ENCODE measurements at places on chromosomes 4 and X.
A peak's percentile ranks its signal among the peaks of the same experiment; 100 is the strongest.

DNA sequence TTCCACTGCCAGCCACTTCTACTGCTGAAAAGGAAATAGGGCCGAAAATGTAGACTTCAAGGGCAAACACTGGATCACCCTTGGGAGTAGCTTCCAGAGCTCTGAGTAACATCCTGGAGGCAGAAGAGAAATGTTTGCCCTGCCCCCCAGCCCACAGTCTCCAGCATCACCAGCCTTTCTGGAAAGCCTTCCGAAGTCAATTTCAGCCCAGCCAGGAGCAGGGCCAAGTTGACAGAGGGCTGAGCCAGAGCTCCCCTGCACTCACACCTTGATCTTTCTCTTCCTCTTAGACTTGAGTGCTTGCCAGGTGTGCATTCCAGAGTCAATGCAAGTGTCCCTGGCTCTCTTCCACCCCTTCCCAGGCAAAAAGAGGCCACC lies 35.2 kb downstream of the SLC25A5 start:
- no peak for DNase-seq

DNA sequence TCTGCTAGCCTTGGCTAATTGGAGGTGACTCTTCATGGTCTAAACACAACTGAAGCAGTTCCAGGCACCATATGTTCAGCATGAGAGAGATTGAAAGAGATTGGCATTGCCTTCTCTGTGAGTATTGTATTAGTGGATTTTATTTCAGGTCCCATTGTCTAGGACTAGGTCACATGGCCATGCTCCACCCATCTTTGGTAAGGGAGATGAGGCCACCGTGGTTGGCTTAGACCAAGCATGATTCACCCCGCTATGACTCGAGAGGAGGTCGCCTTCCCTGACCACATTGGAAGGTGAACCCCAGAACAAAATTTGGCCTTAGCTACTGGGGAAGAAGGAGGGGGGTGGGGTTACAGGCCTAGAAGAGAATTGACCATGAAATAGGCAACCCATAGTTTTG lies 109.9 kb upstream of the BCOR start:
- DNase-seq = no peak

DNA sequence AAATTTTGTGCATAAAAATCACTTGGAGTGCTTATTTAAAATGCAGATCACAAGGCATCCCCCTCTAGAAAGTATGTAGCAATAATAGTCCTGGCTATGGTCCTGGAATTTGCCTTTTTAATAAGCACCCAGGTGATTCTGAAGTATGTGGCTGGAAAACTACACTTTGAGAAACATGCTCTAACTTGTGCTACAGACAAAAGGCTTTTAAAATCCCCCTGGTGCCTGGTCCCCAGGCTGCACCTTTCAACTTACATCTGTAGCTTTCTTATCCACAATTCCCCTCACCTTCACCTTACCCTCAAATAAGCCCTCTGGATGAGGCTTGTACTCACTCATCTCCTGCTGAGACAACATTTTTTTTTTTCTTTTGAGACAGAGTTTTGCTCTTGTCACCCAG lies 21.1 kb downstream of the ART3 start:
- no peak for DNase-seq

GRCh38 chrX:2608638-2609430 lies 82.3 kb upstream of the CD99 start:
- DNase-seq = peak; percentile 87

GRCh38 chr4:48509543-48509942 lies 19.5 kb downstream of the ZAR1 start:
- DNase-seq = no peak

DNA sequence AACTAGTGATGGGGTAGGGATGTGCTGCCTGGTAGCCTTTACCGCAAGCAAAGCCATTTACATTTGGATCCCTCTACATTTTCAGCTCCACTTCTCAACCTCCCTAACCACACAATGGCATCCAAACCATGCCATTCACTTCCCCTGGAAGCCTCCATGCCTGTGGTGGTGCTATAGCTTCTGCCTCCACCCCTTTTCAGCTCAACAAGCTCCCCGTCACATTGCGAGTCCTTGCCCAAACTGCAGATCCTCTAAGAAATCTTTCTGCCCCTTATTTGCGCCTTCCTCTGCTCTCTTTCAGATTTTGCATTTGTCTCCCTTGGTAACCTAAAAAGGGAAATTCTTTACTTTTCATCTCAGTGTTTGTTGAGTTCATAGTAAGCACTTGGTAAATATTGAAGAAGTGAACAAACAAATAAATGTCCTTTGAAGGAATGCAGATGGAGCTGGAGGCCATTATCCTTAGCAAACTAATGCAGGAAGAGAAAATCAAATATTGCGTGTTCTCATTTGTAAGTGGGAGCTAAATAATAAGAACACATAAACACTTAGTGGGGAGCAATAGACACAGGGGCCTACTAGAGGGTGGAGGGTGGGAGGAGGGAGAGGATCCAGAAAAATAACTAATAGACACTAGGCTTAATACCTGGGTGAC lies 6.9 kb downstream of the CYTL1 start:
- DNase-seq = no peak

- no peak for DNase-seq
Measured at GRCh38 chrX:94834226-94834625, 1160.2 kb downstream of the FAM133A start.

DNA sequence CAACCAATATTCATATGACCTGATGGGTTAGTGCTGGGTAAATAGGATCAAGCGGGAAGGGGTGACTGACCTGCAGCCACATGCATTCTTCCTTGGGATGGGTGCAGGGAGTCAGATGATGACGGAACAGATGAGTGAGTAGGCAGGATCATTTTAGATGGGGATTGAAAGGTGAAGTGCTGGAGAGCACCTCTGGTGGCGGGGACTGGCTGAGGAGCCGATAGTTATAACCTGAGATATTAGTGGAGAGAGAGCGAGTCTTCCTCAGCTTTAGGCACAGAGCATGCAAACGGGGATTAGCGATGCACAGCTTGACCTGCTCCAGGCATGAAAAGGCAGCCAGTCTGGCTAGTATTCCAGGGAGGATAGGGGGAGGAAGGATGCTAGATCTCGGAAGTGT lies 99.1 kb downstream of the AFF1 start:
- DNase-seq = no peak

GRCh38 chr4:26557164-26557563 lies 26.7 kb upstream of the TBC1D19 start:
- no peak for DNase-seq

- DNase-seq = peak; percentile 46
Measured at GRCh38 chrX:39613997-39614679, 483.6 kb downstream of the BCOR start.

DNA sequence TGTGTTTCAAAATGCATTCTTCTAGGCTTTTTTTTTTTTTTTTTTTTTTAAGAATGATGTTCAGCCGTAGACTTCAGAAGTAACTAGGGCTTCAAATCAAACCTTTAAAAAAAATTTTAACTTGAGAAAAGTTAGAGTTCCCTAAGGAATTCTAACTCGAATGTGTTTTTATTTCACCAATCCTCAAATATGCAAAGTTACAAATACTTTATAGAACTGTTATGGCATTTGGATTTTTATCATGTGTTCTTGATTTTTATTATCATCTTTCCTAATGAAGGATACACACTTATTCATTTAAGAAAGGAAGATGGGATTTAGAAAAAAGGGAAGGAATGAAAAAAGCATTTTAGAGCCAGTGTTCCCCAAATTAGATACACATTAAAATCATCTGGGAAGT lies 200.6 kb upstream of the LDB2 start:
- no peak for DNase-seq

DNA sequence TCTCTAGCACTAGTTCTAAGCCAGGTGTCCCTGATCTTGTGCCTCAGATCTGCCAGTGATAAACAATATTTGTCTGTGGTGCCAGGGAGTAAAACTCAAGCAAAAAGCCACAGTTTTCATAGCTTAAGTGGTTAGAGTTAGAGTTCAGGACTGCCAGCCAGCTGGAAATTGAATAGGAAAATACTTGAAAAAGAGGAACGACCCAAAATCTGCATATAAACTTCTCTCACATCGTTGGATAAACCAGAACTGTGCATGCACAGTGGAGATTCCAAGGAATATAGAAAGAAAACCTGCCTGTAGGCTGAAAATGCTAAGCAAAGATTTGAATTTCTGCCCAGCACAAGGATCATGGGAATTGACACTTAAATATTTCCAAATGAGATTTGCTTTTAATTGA lies 35.0 kb upstream of the GNPDA2 start:
- no peak for DNase-seq

DNA sequence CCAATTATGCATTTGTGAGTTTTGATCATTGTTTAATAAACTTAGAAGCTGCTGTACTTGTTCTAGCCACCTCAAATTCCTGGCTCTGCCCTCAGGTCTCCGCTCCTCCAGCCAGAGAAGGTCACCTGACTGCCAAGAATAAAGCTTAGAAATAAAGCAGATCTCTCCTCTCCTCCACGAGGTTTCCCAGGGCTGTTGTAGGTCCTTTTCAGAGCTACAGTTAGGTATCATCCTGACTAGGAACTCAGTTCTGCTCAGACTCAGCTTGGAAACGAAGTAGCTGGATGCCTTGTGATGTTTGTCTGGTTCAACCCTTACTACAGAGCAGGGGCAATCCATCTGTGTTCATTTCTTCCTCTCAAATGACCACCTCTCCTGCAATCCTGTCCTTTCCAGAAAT lies 79.1 kb upstream of the RAPGEF2 start:
- no peak for DNase-seq

GRCh38 chrX:38847206-38847902 lies 46.1 kb downstream of the MID1IP1 start:
- no peak for DNase-seq

- no peak for DNase-seq
Measured at GRCh38 chr4:182648766-182649165, 268.4 kb downstream of the DCTD start.

DNA sequence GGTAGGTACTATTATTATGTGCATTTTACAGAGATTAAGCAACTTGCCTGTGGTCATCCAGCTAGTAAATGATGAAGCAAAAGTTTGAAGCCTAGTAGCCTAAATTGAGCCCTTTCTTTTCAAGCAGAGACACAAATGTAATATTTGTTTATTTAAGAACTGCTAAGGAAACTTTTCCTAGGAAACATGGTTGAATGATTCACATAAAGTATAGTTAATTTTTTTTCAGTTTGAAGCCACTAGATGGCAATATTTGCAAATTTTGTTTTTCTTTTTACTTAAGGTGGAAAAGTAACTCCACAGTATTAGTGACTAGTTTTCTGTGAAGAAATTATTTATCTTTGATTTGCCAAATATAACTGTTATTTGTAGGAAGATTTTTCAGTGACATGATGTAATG lies 52.8 kb upstream of the ANKRD17 start:
- DNase-seq = no peak

GRCh38 chr4:2789351-2789750 lies 3.5 kb upstream of the SH3BP2 start:
- no peak for DNase-seq

DNA sequence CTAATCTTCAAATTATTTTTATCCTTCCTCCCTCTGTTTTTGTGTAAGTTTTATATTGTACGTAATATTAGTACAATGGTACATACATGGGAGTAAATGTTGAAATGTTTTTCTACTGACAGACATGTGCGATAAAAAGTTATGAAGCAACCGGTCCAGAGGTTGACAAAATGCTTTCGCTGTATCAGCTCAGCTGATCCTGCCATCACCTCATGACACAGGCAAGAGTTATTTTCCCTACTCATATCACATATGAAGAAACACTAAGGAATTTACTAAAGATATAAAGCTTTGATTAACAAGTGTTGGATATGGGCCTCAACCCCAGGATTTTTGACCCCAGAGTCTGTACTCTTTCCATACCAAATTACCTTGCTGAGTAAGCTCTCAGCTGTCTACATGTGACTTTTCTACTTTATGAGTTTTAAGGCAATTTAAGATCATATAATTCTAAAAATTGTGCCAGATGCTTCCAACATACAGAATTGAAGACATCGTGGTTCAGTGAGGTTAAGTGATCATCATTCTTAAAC lies 50.0 kb downstream of the CLCN5 start:
- no peak for DNase-seq

DNA sequence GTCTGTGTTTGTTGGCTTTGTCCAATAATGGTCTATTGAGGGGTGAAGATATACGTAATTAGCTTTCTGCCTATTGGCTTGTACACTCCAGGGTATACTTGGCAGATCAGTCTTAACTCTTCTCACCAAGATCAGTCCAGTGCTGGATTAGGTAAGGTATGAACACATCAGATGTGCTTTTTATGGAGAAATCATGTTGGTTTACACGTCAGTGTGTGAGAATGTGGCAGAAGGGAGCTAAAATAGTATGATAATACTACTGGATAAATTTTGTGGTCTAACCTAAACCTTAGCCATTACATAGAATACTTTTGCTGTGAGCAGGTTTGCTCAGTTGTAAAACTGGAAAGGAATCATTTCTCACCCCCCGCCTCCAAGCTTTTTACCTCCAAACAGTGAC lies 4.2 kb downstream of the PDHA1 start:
- DNase-seq = no peak

GRCh38 chrX:152638443-152638904 lies 779 bp downstream of the GABRQ start:
- DNase-seq = no peak

DNA sequence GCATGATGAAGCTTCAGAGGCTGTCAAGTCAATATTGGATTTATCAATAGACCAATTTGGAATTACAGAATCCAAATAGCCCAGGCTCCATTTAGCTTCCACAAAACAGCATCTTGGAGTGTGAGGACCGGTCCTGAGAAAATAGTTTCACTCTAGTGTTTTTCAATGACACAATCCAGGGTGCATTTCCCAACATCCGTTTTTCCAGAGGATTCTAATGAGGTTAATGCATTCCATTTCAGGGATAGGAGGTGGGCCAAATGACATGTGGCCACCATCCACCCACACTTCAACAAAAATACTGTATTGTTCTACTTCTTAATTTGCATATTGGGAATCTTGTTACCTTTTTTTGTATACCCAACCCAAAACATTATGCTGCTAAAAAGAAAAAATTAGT lies 229.8 kb upstream of the LDB2 start:
- no peak for DNase-seq

DNA sequence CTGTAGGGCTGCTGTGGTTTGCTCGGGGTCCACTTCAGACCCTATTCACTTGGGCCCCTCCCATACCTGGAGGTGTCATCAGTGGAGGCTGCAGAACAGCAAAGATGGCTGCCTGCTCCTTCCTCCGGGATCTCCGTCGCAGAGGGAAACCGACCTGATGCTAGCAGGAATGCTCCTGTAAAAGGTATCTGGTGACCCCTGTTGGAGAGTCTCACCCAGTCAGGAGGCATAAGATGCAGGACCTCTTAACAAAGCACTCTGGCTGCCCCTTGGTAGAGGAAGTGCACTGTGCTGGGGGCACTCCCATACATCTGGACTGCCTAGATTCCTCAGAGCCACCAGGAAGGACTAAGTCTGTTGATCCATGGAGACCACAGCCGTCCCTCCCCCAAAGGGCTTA lies 296.9 kb downstream of the GRID2 start:
- DNase-seq = no peak
